NCI-H1436 (cell line): ENCODE measurements at places on chromosomes 5 and 9.

- no peak for DNase-seq
Observed at GRCh38 chr9:100219347-100219746, 120.3 kb downstream of the INVS start.

DNA sequence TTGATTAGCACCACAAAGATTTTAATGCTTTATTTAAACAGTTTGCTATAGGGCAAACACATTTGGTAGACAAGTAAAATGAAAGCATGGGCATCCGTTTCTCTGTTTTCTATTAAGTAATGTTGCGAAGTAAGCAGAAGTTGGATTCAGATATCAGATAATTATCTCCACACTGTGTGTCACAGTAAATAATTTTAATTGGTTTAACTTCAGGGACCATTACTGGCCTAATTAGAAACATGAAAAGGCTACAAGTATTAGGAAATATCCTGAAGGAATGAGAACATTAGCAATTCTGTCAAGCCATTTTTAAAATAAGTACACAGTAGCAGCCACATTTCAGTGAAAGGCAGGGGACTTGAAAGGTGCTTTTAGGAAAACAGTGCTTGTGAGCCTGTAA, 975.4 kb downstream of the NR2F1-AS1 start:
- DNase-seq = no peak

DNA sequence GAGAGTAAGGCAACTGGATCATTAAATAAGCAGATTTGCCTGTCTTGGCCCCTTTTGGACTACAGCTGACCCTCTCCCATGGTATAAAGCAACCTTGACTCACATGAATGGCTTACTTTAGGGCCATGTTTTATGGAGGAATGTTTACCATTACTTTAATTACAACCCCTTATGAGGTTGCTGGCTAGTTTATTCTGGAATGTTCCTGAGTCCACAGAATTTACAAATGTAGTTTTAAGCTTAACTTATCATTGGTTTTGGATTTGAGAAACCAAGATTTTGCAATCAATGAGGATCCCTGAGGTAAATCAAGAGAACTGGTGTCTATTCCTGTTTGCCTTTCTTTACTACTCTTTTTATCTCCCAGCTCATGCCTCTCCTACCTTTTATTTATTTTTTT, 15.7 kb downstream of the SLC28A3 start:
- DNase-seq = no peak

GRCh38 chr5:31962871-31963307, 211.2 kb downstream of the GOLPH3 start:
- DNase-seq = no peak

GRCh38 chr9:38356851-38357250, 35.7 kb upstream of the ALDH1B1 start:
- no peak for DNase-seq

- DNase-seq = no peak
Observed at GRCh38 chr5:176659512-176659839, 12.2 kb downstream of the TSPAN17 start.

- DNase-seq = no peak
Observed at GRCh38 chr9:35656831-35657545, 831 bp downstream of the RMRP start.

DNA sequence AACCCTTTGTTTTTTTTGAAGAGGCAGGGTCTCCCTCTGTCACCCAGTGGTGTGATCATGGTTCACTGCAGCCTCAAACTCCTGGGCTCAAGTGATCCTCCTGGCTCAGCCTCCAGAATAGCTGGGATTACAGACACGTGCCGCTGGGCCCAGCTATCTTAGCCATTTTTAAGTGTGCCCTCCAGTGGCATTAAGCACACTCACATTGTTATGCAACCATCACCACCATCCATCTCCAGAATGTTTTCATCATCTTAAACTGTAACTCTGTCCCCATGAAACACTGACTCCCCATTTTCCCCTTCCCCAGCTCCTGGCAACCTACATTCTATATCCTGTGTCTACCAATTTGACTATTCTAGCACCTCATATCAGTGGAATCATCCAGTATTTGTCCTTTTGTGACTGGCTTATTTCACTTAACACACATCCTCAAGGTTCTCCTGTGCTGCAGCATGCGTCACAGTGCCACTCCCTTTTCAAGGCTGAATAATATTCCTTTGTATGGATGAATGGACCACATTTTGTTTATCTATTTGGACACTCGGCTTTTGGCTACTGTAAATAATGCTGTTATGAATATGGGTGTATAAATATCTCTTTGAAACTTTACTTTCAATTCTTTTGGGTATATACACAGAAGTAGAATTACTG, 12.5 kb upstream of the RAPGEF1 start:
- DNase-seq = no peak

GRCh38 chr5:134022333-134022732, 17.6 kb upstream of the VDAC1 start:
- no peak for DNase-seq

DNA sequence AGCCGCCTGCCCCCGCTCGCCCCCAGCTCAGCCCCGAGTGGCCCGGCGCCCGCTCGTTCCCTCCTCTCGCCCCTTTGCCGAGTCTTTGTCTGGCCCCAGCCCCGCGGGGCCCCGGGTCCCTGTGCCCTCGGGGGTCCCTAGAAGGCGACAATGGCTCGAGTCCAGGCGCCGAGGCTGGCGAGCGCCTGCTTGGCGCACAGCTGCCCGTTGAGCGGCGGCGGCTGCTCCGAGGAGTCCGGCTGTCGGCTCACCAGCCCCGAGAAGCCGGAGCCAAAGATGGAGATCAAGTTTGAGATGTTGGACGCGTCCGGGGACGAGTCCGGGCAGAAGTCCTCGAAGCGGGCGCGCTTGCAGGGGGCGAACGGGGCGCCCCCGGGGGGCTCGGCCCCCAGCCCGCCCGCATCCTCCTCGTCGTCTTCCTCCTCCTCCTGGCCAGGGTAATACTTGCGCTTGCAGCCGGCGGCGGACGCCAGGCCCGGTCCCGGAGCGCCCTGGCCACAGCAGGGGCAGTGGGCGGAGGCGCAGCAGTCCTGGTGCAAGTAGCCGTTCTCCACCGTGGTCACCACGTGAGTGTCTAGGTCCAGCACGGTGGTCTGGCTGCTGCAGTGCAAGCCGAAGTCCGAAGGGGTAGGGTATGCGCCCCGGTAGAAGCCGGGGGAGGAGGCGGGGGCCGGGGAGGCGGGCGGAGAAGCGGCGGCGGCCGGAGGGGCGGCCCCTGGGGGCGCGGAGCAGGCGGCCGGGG, 1.2 kb downstream of the IER5L start:
- no peak for DNase-seq

GRCh38 chr9:38700695-38701094, 19.2 kb downstream of the FAM240B start:
- no peak for DNase-seq

DNA sequence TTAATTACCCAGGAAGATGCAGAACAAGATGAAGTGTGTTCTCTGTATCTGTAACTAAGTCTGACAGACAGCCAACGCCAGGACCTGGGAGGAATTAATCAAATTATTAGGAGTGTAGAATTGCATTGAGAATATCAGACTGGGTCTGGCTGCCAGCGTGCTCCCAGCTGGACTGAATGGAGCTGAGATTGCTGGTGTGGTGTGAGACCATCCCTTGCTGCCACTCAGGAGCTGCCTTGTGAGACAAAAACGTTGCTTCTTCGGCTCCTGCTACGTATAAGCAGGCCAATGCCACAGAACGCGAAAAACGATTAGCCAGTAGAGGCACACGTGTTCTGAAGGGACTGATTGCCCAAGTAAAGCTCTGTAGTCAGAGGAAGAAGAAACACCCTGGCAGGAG, 66.8 kb downstream of the AMBP start:
- DNase-seq = no peak

- no peak for DNase-seq
Observed at GRCh38 chr9:95876595-95876994, 1.1 kb downstream of the ERCC6L2 start.
